Cerebellum (tissue), 4 donors: ENCODE measurements at places on chromosomes 4 and X.

DNA sequence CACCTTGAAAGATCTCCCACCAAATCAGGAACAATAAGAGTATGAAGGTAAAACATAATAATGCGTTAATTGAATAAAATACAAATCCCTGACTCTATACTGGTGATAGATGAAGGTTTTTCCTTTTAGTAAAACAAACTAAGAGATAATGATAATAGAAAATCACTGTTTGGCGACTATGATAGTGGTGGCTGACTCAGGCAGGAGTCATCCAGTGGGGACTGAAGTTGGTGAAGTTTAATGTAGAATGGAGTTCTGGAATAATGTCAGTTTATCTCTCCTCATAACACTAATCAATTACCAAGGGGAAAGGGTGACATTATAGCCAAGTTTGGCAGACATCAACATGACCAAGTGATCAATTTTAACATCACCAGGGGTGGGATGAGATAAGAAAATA, 21.3 kb downstream of the ABCG2 start:
- no peak for DNase-seq

DNA sequence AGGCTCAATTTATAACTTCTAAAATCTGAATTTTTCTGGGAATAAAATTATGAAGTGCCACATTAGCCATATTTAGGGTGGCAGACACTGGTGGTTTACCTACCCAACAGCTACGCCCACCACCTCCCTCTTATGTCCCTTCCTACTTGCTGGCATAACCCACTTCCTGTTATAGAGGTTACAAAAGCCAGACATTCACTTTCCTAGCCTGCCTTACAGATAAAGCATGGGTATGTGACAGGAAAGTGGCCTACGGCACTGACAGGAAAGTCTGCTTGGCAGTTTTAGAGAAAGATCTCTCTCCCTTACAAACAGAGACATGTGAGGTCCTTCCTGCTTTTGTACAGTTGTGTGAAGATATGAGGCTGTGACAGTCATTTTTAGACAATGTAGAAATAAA, 12.4 kb downstream of the DDX53 start:
- no peak for DNase-seq

DNA sequence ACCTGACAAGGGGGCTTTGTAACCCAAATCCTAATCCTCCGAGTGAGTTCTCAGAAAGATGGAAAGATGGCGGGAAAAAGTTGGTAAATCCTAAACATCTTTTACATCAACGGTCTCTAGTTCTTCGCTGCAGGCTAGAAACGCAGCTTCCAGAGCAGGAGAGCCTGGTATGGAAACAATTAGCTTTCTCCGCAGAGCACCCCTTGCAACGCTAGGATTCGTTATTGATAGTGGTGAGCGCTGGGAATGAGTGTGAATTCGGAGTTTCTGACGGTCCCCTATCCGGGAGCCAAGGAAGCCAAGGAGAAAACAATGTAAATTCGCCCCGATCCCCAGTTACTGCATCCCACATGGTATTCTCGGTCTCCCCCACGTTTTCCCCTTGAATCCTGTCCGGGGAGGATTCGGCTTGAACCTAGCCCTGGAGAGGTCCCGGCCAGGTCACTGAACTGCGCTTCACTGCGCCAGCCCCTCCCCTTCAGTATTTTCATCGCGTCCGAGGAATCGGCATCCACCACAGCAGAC, 4.7 kb upstream of the NEUROG2 start:
- no peak for DNase-seq

GRCh38 chrX:40171513-40172400, 74.0 kb upstream of the BCOR start:
- peak; percentile 13 for DNase-seq

DNA sequence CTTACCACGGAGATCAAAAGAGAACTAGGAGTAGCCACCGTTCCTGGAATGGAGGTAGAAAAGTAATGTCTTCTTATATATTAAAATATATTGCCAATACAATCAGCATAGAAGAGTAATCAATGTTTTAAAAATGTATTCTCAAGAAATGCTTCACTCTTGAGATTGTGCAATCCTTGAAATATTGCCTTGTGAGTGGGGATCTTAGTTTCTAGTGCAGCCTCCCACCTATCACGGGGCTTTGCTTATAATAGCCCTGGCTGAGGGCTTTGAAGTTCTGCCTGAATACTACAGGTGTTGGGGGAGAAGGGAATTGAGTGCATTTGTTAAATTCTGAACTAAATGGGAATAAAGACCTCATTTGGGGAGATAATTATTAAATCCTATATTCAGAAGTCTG, 55.5 kb downstream of the VGLL1 start:
- no peak for DNase-seq

- DNase-seq: no peak
Observed at GRCh38 chr4:31575504-31575903, 855.3 kb downstream of the PCDH7 start.

DNA sequence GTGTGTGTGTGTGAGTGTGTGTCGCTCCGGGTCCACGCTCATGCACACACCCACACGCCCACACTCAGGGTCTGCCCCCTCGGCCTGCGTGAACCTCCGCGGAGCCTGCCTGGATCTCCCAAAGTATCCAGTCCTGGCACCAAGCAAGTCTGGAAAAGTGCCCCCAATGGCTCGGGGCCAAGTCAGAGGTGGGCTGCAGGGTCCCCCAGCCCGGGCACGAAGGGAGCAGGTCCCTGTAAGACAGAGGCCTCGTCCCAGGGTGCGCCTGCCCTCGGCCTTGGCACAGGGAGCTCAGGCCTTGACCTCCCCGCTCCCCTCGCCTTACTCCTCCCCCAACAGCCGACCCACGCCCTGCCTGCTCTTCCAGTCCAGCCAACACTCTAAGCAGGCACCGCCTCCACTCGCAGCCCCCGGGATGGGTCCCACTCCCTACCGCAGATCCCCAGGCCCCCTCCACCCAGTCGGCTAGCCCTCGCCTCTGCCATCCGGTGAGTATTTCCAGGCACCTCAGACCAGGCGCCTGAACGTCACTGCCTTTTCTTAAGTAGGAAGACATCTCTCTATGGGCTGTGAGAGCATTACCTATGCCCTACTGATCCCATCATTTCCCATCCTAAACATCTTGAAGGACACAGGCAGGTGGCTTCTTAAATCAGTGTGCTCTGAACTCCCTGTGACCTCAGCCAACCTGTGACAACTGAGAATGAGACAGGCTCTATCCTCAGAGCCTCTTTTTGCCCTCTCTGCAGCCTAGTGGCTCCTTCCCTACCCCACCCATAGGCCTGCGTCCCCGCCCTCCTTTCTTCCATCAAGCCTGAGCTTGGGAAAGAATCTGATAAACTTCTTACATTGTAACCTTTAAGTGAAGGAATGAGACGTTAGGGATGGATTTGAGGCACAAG, 704 bp downstream of the FAM114A1 start:
- DNase-seq: no peak

GRCh38 chrX:1281521-1281920, 12.9 kb downstream of the CSF2RA start:
- DNase-seq: no peak

DNA sequence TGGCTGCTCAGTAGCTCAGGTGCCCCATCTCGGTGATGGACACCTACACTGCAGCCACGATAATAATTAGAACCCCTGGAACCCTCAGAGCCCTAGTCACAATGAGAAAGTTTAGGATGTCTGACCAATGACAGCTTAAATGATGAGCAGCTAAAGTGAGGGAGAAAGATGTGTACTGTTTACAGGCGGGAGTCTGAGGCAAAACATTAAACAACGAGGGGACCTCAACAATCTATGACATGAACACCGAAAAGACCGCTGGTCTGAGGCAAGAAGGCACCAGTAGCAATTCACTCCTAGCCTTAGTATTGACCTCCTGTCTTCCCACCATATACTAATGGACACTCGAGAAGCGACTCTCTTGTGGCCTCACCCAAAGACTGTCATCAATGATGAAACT, 369.5 kb upstream of the SMIM31 start:
- no peak for DNase-seq

DNA sequence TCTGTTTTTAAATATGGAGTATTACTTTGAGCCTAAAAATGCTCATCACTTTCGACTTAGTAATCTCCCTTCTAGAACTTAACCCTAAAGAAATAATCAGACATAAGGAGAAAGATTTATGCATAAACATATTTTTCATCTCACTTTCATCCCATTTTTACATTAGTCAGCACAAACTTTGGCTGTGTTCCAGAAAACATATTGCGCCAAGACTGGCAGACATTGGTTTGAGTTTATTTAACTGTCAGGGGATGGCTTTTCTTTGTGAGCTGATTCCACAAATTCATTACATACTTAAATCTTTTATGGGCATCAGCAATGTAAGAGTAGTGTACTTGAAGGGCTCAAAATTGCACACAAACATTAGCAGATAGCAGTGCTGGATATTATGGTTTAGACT, 23.7 kb downstream of the MAOA start:
- DNase-seq: no peak

DNA sequence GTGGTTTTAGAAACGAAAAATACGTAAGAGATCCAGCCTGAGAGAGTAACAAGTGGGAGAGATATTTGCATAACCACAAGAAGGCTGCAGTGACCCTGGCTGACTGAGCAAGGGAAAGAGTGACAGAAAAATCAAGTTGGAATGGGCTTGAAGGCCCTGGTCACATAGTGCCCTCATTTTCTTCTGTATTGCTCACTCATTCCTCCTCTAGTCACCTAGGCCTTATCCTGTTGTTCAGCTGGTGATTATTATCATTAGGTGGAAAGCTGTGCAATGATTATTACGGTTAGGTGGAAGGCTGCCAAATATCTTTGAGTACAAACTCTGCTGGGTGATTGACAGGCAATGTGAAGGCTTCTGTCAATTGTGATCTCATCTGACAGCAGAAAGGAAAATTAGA, 2384.1 kb downstream of the PCDH7 start:
- no peak for DNase-seq
